ENCODE measurements at places on chromosomes 5 and 9. TPM values are rescaled to one million over a fixed set of nuclear protein-coding genes. Genes with fewer than 3 reads are reported as not detected.

Gene ZCCHC9
- total RNA-seq = 23.5 TPM

- DNase-seq = no peak
These were observed 196.0 kb downstream of the TTLL11 start for GRCh38 chr9:121897140-121897539.

Gene ZFAND5
- 377 TPM for total RNA-seq

DNA sequence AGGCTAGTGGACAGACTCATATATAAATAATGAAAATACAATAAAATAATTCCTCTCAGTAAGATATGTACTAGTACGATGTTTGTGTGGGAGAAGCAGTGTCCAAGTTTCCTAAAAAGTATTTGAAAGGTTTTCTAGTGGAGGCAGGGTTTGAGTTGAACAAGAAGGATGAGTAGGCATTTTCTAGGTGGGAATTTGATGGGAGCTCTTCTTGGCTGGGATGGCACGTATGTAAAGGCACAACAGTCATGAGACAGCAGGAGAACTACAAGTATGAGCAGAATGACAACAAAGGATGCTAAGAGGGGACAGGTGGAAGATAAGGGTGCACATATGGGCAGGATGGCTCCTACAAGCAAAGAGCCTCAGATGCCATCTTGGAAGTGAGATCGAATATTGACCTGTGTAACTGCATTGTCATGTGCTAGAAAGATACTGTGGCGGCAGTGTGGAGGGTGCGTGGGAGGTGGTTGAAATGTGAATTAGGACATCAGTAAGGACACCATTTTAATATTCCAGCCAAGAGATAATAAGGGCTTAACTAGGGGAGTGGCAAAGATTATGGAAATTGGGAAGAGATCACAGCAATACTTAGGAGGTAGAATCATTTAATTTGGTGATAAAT lies 135.8 kb downstream of the RPS23 start:
- DNase-seq = no peak

Gene IL4
- not detected for total RNA-seq

- no peak for DNase-seq
These were observed 2202.2 kb upstream of the C9orf72 start for GRCh38 chr9:29775491-29775890.

GRCh38 chr5:132876020-132876759 lies 2.7 kb downstream of the LEAP2 start:
- no peak for DNase-seq

DNA sequence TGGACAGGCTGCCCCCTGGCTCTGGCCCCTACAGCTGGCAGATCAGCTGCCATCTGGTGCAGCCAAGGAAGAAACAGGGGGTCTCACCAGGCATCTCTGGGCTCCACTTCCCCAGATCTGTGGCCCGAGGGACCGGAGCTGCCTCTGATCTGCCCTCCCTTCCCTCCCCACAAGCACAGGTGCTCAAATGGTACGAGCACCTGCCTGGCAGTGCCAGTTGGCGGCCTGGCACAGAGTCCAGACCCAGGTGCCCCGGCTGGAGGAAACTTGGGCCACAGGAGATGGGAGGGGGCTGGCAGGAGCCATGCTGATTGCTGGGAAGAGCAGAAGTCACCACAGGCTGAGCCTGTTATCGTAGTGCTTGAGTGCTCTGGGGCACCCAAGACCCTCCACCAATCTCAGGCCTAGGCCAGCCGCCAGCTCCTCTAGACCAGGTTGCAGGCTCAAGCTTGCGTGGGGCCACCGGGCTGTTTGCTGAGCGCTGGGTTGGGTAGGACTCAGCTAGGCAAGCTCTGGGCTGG lies 5.0 kb upstream of the CAMK2A start:
- DNase-seq = no peak

Gene SARDH
- 0.87 TPM for total RNA-seq

DNA sequence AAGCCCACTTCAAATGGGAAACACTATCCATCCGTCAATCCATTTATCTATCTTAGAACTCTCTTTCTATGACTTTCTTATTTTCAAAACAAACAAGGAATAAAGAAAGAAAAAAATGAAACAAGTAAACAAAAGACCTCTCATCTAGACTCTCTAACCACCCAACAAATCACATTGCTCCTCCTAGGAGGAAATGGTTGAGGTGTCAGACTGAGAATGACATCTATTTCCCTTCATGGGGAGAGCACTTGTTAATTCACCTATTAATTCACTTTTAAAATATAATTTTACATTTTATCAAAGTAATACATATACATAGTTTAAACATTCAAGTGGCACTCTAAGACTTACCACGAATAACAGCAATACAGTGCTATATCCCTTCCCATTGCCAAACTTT lies 2.4 kb upstream of the IL31RA start:
- no peak for DNase-seq

DNA sequence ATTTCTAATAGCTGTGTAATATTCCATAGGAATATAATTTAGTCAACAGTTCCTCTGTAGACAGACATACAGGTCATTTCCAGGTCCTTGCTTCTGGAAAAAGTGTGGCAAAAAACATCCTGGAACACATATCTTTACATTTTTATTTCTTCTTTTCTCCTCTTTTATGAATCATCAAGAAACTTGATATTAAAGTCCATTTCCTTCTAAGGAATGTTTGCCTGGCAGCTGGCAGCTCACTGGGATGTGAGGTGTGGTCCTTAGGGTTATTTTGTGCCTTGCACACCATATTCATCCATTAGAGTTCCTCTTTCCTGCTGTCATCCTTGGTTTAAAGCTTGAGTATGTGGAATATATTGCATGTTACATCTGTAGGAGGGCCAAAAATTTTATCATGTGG lies 122.0 kb downstream of the GALNT10 start:
- no peak for DNase-seq

Gene ABO
- total RNA-seq = 2.3 TPM

GRCh38 chr9:130466537-130467217 lies 21.9 kb downstream of the ASS1 start:
- no peak for DNase-seq

DNA sequence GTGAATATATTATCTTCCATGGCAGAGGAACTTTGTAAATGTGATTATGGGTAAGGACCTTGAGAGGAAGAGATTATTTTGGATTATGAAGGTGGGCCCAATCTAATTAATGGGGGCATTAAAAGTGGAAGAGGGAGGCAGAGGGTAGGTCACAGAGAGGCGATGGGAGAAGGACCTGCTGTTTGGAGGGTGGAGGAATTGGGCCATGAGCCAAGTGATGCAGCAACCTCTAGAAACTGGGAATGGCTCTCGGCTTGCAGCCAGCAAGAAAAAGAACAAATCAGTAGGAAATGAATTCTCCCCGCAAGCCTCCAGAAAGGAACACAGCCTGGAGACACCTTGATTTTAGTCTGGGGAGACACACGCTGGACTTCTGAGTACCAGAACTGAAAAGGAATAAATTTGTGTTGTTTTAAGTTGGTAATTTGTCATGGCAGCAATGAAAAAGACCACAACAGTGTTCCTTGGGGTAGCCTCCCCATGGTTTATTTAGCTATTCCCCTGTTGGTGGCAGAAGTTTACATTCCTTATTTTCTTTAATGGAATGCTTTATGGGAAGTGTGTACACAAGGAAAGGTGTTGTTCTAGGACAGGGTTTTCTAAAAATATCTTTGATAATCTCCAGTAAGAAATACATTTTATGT lies 103.6 kb downstream of the HSPA4 start:
- no peak for DNase-seq

GRCh38 chr9:123318961-123319421 lies 37.0 kb upstream of the CRB2 start:
- DNase-seq = no peak

DNA sequence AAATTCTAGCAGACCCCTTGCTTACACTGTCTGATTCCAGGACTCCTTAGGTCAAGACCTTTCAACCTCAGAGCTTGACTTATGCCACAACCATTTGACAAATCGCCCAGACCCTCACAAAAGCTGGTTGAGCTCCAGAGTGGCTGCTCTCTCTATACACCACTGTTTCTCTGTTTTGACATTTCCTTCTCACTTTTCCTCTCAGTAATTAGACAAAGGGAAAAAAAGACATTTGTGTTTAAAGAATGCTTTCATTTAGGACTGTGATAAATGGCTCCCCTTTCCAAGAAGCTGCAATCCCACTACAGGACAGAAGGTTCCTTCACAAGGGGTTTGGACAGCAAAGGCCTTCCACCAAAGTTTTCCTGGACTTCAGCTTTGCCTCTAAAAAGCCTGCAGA lies 601.3 kb downstream of the NR2F1-AS1 start:
- no peak for DNase-seq

DNA sequence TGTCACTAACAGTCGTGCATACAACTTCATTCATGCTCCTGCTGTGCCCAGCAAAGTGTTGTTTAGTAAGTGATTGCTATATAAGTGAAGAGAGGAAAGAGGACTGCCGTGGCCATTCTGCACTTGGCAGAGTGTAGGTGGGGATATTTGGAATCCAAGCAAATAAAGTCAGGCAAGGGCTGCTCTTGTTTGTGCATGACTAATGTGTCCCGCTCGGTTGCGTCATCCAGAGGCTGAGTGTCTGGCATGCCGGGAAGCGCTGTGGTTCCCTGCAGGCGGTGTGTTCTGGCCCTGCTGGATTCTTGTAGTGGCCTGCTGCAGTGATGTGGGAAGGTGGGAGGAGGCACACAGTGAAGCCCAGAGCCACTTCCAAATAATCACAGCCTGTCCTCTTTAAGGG lies 136.9 kb upstream of the ANKH start:
- DNase-seq = peak; percentile 94

Gene ZNF454
- 1.8 TPM for total RNA-seq
